ENCODE measurements at places on chromosomes 4 and X.

- DNase-seq, result peak; percentile 58
These were observed 78.8 kb downstream of the CLDN22 start for GRCh38 chr4:183241322-183241640.

DNA sequence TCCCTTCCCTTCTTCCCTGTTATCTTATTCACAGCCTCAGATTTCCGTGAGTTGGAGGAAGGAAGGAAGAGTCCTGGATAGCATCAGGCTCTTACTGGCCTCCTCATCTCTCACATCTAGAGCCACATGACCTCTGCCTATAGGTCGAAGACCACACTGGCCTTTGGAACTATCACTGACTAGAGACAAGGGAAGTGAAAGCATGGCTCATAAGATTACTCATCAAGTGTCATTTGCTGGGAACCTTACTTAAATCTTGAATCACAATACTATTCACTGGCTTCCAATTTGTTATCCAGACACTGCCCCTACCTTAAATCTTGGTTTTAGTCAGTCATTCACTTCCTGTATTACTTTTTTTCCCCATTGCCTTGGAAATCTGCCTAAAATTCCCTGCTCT is 61.6 kb upstream of the MTMR8 start:
- no peak for DNase-seq

- DNase-seq, result peak; percentile 38
These were observed 840 bp upstream of the CLCN3 start for GRCh38 chr4:169619518-169619957.

- DNase-seq, result no peak
These were observed 36.4 kb downstream of the HTRA3 start for GRCh38 chr4:8305851-8306471.

GRCh38 chr4:142549726-142550463 is 296.2 kb downstream of the INPP4B start:
- DNase-seq, result peak; percentile 59

GRCh38 chr4:107366016-107366735 is 330.1 kb upstream of the DKK2 start:
- no peak for DNase-seq

- DNase-seq, result no peak
These were observed 373.0 kb downstream of the MID1IP1 start for GRCh38 chrX:39174241-39174771.

GRCh38 chr4:184261246-184261645 is 43.6 kb upstream of the ENPP6 start:
- DNase-seq, result no peak

Measured in fibroblast of skin of back (primary cell).